ENCODE measurements at places on chromosomes 4 and X. TPM values are rescaled to one million over a fixed set of nuclear protein-coding genes. Genes with fewer than 3 reads are reported as not detected.

DNA sequence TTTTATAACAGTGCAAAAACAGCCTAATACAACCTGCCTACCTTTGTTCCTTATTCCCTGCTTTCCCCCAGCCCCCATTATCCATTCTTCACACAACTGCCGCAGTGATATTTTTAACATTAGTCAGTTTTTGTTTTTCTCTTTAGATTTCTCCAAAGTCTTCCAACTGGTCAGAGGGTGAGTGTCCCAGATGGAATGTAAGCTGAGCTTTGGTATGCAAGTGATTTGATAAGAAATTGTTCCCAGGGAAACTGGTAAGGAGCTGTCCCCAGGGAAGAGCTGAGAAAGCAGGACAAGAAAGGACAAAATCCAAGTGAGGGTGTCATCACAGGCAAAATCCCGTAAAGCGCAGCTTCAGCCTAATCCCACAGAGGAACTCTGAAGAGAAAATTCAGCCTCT, 475.5 kb upstream of the ADGRL3 start:
- H3K4me1 ChIP-seq: no peaks in the 10 kb centered on the region
- no peak for DNase-seq
- H3K27me3 ChIP-seq: no peaks in the 10 kb centered on the region
- no peaks in the 10 kb centered on the region for H3K36me3 ChIP-seq

- no peaks in the 10 kb centered on the region for H3K36me3 ChIP-seq
- no peak for DNase-seq
- H3K27me3 ChIP-seq: no peaks in the 10 kb centered on the region
- no peak overlapping the region for H3K4me3 ChIP-seq
- H3K27ac ChIP-seq: no peak overlapping the region
These were observed 677.5 kb downstream of the DMD start for GRCh38 chrX:32533848-32534247.

The MID2 gene
- total RNA-seq: 5.5 TPM

The ALB gene
- 0.70 TPM for total RNA-seq

The TKTL2 gene
- not detected for total RNA-seq
